ENCODE measurements at places on chromosomes 16 and 17.

- DNase-seq = peak; percentile 46
These were observed 526 bp downstream of the KIAA0513 start for GRCh38 chr16:85027958-85028684.

DNA sequence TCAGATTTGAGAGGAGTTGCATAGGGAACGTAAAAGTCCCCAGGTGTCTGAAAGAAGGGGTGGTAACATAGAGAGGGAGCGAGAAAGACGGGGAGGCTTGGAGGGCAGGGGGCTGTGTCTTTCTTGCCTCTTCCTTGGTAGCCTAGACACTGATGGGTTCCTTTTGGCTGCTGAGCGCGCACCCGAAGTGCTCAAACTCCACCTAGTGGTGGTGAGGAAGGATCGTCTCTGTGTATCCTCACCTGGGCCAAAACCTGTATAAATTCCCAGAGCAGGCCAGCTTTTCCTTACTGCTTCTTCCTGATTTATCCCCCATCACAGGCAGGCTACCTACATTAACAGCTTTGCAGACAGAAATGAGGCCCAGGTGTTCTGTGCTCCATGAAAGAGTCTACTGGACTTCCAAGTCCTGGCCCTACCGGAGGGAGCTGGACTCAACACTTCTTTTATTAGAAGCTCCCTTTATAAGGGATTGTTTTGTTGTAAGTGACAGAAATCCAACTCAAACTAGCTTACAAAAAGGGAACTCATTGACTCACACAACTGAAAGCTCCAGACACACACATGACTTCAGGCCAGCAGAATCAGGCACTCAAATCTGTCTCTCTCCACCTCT is 5.5 kb upstream of the SLC25A35 start:
- DNase-seq = peak; percentile 85

DNA sequence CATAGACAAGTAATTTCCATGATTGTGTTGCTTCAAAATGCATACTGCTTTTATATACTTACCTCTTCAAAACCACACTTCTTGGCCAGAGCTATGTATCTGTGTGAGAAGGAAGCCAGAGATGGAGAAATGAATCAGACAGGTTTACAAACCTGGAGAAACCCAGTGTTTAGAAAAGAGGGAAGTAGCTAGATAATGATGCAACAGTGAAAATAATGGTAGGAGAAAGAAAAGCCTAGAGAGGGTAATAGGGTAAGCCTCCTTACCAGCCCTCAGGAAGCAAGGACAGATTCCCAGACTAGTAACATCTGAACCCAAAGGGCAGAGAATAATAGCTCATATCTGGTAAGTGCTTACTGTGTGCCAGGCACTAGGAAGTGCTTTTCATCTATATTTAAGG is 250.3 kb upstream of the CDH11 start:
- DNase-seq = no peak

DNA sequence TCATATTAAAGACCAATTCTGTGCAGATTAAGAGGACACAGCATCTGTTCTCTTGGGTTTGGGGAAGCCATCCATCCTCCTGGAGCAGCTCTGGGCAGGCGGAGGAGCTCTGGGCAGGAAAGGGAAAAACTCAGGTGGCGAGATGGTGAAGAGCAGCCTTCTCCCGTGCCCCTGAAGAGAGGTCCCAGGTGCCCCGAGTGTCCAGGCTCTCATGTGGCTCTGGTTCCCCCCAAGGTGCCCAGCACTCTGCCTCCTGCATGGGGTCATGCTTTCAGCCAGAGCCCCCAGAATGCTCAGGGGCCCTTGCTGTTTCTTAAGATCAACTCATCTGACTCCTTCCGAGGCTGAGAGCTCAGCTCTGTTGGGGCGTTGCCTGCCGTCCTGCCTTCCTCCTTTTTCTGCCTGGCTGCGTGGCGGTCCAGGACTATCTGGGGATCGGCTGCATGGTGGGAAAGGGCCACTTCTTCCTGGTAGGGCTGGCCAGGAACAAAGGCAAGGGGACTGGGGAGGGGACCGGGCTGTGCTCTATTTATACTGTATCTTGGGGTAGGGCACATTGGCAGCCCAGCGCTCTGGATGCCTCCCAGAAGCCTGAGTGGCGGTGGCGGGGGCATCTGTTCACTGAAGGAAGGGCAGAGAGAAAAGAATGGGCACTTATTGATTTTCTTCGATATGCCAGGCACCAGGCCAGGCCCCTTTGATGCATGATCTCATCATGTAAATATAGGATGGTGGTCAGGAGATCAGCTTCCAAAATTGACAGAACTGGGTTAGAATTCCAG is 103.2 kb upstream of the SDK2 start:
- no peak for DNase-seq

- no peak for DNase-seq
These were observed 11.3 kb downstream of the NTN1 start for GRCh38 chr17:9032583-9032982.

- DNase-seq = no peak
These were observed 23.6 kb downstream of the SDR42E1 start for GRCh38 chr16:81987706-81988105.

- DNase-seq = no peak
These were observed 20.8 kb downstream of the ABCC1 start for GRCh38 chr16:15970202-15970601.

GRCh38 chr17:6660101-6660500 is 8.5 kb downstream of the C17orf100 start:
- DNase-seq = no peak

DNA sequence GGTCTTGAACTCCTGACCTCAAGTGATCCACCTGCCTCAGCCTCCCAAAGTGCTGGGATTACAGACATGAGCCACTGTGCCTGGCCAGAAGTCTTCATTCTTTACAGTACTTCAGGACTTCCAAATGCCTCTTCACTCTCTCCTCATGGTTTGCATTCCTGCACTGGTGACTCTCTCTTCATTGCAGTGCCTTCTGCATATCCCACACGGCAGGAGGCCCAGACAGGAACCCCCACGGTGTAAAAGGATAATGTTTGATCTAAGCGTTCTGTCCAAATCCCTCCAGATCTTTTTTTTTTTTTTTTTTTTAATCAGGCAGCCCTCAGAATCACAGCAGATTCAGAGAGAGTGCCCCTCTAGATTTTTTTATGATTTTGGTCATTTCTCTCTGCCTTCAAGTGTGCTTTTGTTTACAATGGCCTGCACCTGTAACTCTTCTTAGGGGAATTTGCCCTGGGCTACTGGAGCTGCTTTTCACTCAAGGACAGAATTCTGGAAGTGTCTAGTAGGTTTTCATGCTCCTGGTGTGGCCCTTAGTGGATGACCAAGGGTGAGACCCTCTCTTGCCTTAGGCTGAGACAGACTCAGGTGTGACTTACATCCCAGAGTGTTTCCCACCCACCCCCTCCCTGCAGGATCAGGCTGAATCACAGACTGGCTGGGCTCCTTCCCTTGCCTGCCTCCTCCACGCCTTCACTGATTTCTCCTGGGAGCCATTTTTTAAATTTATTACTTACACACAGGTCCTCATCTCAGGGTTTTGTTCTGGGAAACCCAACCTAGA is 19.8 kb upstream of the NF1 start:
- no peak for DNase-seq

DNA sequence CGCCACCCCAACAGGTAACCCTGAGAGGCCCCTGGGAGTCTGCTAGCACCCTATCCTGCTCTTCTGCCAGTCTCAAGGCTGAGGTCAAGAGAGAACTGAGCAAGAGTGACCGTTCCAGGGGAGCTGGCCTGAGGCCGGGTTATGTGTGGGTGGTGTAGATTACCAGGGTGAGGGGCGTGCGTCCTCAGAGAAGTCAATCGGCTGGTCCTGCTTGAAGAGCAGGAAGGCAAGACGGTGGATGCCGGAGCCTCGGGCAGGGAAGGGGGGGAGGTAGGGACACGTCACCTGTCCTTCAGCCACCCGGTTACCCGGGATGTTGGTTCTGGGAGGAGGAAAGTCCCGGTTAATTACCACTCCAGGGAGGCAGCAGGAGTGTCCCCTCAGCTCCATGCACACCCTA is 2.6 kb upstream of the TRIM65 start:
- no peak for DNase-seq

DNA sequence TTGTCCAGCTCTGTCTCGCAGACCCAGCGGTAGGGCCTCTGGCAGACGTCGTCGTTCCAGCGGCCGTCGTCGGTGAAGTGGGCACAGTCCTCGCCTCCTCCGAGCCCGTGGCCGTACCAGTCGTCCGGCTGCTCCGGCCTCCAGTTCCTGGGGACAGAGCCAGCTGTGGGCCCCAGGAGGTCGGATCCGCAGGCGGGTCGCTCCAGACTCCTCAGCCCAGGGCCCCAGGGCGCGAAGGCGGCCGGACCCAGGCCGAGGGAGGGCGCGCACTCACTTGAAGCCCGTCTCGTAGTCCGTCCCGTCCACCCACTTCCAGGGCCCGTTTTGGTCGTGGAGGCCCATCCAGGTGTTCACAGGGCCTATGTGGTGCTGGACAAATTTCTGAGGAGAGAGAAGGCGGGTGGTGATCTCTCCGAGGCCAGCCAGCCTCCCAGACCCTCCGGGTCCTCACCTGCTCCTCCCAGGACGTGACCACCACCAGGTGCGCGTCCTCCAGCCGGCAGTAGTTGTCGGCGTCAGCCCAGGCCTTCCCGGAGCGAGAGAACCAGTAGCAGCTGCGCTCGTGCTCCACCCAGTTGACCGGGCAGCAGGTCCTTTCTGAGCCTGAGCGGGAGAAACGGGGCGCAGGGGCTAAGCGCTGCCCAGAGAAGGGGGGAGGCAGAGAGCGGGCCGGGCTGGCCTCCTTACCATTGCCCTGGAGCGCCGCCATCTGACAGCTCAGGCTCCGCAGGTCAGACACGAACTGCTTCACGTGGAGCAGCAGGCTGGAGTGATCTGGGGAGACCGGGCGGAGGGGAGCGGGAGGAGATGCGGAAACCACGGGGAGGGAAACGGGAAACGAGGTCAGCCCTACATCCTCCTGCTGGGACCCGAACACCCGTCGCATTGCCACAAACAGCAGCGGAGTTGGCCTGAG is 5.2 kb downstream of the ASGR1 start:
- peak; percentile 59 for DNase-seq

DNA sequence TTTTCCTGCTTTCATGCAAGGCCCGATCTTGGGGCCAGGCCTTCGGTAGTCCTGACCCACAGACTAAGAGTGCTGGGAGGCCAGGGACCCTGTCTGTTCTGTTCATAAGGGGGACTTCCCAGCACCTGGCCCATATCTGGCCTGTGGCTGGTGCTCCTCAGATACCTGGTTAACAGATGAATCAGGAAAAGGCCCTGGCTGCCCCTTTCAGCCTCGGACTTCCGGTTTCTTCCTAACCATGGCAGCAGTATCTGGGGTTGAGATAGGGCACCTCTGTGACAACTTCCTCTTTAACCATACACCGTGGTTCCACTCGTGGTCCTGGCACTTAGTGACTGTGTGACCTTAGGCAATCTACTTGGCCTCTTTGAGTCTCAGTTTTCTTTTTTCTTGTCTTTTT is 18.4 kb downstream of the PLCG2 start:
- no peak for DNase-seq

GRCh38 chr16:16805809-16806208 is 426.9 kb downstream of the NPIPA7 start:
- DNase-seq = no peak

- DNase-seq = no peak
These were observed 110.0 kb downstream of the N4BP1 start for GRCh38 chr16:48499923-48500381.

- DNase-seq = peak; percentile 84
These were observed 13.7 kb upstream of the MMP2 start for GRCh38 chr16:55465077-55465896.

- DNase-seq = no peak
These were observed 3.5 kb upstream of the NTAN1 start for GRCh38 chr16:15059324-15059723.
